ENCODE measurements at places on chromosomes 16 and 17. TPM values are rescaled to one million over a fixed set of nuclear protein-coding genes. Genes with fewer than 3 reads are reported as not detected.

The SOST gene
- total RNA-seq, result not detected

The KCNG4 gene
- total RNA-seq, result not detected

The NATD1 gene
- 7.2 TPM for total RNA-seq

The SLFN13 gene
- 24.7 TPM for total RNA-seq

The NOXO1 gene
- not detected for total RNA-seq

The CCL16 gene
- total RNA-seq, result 0.51 TPM

The GNAO1 gene
- total RNA-seq, result not detected

Measured in endothelial cell of umbilical vein (primary cell).